ENCODE measurements at places on chromosomes 12 and 14.

- no peak for DNase-seq
Observed at GRCh38 chr14:58752771-58753201, 115.0 kb downstream of the DACT1 start.

DNA sequence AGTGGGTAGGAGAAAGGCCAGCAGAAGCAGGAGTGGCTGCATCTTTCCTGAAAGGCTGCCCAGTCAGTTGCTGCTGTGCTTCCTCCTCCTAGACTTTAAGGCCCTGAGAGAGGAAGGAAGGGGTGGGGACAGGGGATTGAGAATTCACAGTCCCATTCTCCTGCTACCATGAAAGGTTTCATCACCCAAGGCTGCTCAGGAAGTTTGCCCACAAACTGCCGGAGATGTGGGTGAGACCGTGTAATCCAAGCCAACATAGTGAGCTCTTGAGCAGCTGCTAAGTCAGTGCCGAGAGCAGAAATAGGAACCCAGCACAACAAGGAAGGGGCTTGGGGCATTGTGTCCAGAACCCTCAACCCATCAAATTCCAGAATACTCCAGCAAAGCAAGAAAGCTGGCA is at the start of gene CTSG:
Gene CTSG (minus strand): TSS at position 69 of the 400 bp plus-strand sequence. CDS start 27 bp downstream, at position 42.
- DNase-seq, result no peak

DNA sequence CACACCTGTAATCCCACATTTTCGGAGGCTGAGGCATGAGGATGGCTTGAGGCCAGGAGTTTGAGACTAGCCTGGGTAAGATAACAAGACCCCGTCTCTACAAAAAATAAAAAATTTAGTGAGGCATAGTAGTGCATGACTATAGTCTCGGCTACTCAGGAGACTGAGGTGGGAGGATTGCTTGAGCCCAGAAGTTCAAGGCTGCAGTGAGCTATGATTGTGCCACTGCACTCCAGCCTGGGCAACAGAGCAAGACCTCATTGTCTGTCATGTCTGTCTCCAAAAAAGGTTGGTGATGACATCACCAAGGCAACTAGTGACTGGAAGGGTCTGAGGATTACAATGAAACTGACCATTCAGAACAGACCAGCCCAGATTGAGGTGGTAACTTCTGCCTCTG is 83.5 kb upstream of the COCH start:
- no peak for DNase-seq

- DNase-seq, result no peak
Observed at GRCh38 chr12:128920468-128920867, 67.2 kb downstream of the GLT1D1 start.

- DNase-seq, result no peak
Observed at GRCh38 chr12:26150736-26151450, 26.1 kb upstream of the BHLHE41 start.

DNA sequence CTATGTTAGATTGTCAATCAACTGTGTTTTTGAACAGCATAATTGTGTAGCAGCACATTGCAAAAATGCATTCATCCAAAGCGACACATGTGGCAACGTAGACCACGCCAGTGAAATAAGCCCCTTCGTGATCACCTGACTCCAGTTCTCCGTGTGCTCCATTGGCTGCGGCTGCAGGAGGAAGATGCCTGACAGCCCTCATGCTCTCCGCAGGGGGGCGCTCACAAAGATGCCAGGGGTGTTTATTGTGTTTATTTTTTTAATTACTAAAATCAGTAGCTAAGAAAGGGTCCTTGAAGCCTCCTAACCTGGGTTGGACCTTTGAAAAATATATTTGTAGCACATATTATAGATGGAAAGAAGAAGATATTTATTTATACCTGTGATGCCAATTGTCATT is 116.3 kb downstream of the SLC15A4 start:
- no peak for DNase-seq

DNA sequence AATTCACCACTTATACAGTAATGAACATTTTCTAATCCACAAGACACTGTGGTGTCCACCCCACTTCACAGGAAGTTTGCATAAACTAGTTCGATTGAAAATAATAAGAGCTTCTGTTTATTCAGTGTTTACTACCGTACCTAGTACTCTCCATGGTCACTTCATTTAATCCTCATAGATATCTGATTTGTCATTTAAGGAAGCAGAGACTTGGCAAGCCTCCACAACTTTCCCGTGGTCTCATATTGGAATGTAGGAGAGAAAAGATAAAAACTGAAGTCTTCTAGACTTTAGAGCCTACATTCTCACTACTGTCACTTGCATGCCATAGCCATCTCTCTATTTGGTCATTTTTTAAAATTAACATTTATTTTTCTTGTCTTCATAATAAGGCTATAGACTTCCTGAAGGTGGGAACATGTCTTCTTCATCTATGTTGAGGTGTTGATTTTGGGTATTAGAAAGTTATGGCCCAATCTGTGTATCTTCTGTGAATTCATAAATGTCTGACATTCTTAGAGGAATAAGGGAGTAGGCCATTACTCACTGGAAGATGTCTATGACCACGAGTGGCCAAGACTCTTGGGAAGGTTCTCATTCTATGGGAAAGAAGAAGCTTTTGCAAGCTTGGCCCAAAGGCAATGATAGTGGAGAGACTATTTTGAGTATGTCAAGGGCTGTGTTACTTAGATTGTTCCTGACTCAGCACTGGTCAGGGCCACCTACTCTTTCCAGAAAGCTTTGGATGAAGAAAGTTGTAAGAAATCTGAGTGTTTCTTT is 423.7 kb downstream of the LRIG3 start:
- no peak for DNase-seq

DNA sequence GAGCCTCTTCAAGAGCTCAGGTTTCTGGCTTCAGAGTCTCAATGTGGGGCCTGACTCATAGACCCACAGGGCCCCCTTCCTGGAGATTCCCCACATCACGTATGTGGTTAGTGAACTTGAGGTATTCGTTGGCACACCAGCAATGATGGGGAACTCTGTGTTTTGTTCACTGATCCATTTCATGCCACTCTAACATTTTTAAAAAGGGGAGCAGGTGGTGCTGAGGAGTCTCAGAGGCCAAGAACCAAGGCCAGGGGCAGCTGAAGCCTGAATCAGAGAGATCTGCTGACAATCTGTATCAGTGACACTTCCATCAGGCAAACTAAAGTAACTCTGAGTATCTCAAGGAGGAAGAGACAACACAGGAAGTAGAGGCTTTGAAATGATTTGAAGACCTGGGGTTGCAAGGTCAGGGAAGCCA is 323.4 kb downstream of the VRK1 start:
- peak; percentile 58 for DNase-seq

- DNase-seq, result no peak
Observed at GRCh38 chr12:110287986-110288385, 6.9 kb downstream of the ATP2A2 start.

DNA sequence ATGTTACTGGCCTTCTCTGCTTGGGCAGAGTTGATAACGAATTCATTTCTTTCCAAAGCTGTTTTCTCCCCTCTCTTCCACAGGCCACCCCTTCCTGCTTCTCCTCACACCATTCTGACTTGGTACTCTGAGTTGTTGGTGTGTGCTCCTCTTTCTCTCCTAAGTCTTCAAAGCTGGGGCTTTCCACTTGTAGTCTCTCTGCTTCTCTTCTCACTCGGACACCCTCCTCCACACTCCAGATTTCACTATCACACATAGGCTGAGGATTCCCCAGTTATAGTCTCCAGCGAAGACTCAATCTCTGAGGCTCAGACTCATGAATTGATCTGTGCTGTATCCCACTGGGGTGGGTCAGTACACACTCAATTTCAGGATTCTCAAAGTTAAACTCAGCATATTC is 201.0 kb downstream of the SSPN start:
- DNase-seq, result no peak

All from activated naive CD8-positive, alpha-beta T cell treated with anti-CD3 and anti-CD28 coated beads for 36 hours (primary cell).